ENCODE measurements at places on chromosomes 6 and 20. TPM values are rescaled to one million over a fixed set of nuclear protein-coding genes. Genes with fewer than 3 reads are reported as not detected.

DNA sequence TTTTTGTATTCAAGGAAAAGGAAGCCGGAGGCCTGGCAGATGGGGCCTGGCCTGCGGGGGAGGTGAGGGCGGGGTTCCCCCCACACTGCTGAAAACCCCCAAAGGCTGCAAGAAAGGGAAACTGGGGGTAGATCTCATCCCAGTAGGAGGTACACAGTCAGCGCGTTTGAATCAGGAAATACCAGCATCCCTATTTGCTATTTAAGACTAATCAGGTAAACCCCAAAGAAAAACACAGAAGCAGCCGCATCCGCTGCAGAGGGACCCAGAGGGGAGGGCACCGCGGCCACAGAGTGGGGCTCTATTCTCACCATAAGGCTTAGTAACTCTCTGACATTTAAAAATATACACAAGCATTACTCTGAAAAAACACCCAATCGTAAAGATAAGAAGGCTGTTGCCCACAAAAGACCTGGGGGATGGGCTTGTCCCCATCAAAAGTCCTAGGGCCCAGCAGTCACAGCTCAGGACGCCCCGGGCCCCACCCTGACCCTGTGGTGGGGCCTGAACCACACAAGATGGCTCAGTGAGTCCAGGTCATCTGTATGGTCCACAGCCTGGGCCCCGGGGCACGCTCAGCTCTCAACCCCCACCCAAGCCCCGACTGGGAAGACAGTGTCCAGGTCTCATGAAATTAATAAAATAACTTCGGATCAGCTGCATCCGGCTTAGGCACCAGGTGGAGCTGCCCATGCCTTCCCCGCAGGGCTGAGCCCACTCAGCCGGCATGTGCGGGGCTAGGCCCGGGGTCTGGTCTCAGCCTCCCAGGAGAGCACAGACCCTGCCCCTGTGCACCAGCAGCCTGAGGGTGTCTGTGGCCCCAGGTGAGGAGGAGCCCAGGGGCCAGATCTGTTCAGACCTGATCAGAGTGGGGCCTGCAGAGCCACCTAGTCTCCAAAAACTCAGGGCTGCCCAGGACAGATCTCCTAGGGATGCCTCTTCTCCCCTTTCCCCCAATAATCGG is 31.0 kb downstream of the KCNQ2 start:
- no peak overlapping the region for H3K27ac ChIP-seq
- no peaks in the 10 kb centered on the region for H3K36me3 ChIP-seq
- H3K27me3 ChIP-seq, result no peaks in the 10 kb centered on the region
- H3K4me3 ChIP-seq, result no peak overlapping the region

- H3K4me3 ChIP-seq, result no peak overlapping the region
- no peak for DNase-seq
- H3K27me3 ChIP-seq, result no peaks in the 10 kb centered on the region
- no peaks in the 10 kb centered on the region for H3K36me3 ChIP-seq
- peaks cover 24% of the 10 kb centered on the region for H3K4me1 ChIP-seq
These were observed 2.0 kb downstream of the EDEM2 start for GRCh38 chr20:35145141-35145564.

- H3K4me3 ChIP-seq, result no peak overlapping the region
- no peak for DNase-seq
- H3K4me1 ChIP-seq, result no peaks in the 10 kb centered on the region
- H3K36me3 ChIP-seq, result no peaks in the 10 kb centered on the region
- H3K27me3 ChIP-seq, result no peaks in the 10 kb centered on the region
- H3K27ac ChIP-seq, result no peak overlapping the region
These were observed 152.8 kb downstream of the TMEM200A start for GRCh38 chr6:130518588-130518987.

DNA sequence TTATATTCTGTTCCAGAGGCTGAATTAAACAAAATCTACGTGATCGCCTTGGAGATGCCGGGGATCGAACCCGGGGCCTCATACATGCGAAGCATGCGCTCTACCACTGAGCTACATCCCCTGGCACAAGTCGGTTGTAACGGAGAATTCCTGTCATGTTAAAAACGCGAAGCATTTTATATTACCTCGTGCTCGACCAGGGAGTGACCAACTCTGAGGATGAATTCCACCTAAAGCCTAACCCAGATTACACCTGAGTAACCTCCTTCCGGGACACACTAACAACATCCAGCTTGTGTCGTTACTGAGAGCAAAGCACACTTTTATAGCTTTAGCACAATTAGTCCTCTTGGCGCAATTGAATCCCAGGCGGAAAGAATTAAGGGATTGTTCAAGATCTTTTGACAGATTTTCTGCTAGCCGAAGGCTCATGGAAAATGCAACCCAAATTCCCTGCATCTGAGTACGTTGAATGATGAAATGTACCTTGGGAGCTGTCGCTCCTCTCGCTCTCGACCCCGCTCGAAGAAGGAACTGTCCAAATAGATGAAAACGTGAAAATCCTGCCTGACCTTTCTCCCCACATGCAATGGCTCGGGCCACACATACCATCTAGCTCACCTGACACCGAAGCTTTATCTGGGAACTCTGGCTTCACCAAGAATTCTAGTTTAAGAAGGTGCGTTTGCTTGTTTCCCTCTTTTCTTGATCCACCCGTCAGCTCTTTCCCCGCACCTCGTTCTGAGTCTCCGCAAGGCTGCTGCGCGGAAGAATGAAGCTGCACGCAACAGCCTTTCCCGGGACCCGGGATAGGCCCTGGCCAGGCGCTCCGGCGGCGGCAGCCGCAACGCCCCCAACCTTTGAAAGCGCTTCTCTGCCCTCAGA is 148.3 kb downstream of the GPX5 start:
- peaks cover 26% of the 10 kb centered on the region for H3K27me3 ChIP-seq
- no peaks in the 10 kb centered on the region for H3K36me3 ChIP-seq
- H3K27ac ChIP-seq, result no peak overlapping the region
- H3K4me1 ChIP-seq, result peaks cover 9% of the 10 kb centered on the region
- H3K4me3 ChIP-seq, result no peak overlapping the region

DNA sequence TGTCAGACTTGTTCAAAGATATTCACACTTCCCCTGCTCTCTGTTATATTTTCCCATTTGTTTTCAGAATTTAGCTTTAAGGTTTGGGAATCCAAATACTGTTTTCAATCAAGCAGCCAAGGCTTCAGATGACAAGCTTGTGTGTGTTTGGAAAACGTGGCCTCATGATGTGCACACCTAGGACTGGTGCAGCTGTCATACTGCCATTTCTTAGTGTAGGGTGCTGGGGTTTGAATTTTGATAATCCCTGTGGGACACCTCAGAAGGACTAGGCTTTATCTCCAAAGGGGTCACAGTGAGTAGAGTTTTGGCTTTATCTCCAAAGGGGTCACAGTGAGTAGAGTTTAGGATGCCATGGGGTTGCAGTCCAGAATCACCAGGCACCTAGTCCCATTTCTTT is 65.3 kb upstream of the JAG1 start:
- peak overlapping the region; percentile 13 for H3K27ac ChIP-seq
- no peak for DNase-seq
- H3K4me3 ChIP-seq, result peak overlapping the region; percentile 30
- no peaks in the 10 kb centered on the region for H3K36me3 ChIP-seq

The ADA gene
- polyA plus RNA-seq, result 10.4 TPM

DNA sequence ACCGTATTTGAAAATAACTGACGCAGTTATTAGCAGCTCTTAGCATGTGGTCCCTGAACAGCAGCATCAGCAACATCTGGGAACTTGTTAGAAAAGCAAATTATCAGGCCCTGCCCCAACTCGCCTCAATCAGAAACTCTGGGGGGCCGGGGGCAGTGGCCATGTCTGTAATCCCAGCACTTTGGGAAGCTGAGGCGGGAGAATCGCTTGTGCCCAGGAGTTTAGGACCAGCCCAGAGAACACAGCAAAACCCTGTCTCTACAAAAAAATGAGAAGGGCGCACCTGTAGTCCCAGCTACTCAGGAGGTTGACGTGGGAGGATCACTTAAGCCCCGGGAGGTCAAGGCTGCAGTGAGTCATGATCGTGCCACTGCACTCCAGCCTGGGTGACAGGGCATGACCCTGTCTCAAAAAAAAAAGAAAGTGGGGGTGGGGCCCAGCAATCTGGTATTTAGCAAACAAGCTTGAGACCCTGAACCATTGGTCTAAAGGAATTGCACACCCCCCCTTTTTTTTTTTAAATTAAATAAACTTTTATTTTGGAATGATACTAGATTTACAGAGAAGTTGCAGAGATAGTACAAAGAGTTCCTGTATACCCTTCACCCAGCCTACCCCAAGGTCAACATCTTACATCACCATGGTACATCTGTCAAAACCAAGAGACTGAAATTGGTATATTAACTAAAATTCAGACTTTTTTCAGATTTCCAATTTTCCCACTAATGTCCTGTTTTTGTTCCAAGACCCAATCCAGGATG is 6.7 kb downstream of the SRXN1 start:
- H3K27ac ChIP-seq, result peak overlapping the region; percentile 52
- no peaks in the 10 kb centered on the region for H3K27me3 ChIP-seq
- peak; percentile 45 for DNase-seq

- DNase-seq, result no peak
- no peak overlapping the region for H3K4me3 ChIP-seq
These were observed 73.7 kb downstream of the RPP40 start for GRCh38 chr6:4930025-4930691.

- no peaks in the 10 kb centered on the region for H3K36me3 ChIP-seq
- H3K27ac ChIP-seq, result no peak overlapping the region
- DNase-seq, result no peak
- no peaks in the 10 kb centered on the region for H3K27me3 ChIP-seq
These were observed 169.9 kb downstream of the BCAS1 start for GRCh38 chr20:53900380-53900999.

- no peaks in the 10 kb centered on the region for H3K4me1 ChIP-seq
- H3K4me3 ChIP-seq, result no peak overlapping the region
- DNase-seq, result no peak
These were observed 23.6 kb downstream of the NTSR1 start for GRCh38 chr20:62732031-62732760.

DNA sequence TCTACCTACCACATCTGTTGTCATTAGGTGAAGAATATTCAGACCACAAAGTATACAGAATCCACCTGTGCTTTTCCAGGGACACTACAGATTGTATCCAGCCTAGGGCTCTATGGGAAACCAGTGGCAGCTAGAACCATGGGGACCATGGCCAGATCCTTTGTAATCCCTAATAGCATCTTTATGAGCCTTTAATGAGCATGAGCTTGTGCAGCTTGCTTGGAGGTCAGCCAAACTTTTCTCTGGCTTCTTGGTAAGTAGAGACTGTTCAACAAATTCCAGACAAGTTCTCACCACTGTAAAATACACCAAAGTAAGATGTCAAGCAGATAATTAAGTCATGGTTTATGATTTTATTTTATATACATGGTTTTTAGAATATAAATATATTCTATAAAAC is 301.6 kb upstream of the ADGRB3 start:
- H3K27me3 ChIP-seq, result no peaks in the 10 kb centered on the region
- no peaks in the 10 kb centered on the region for H3K36me3 ChIP-seq
- H3K4me1 ChIP-seq, result no peaks in the 10 kb centered on the region
- no peak overlapping the region for H3K27ac ChIP-seq
- DNase-seq, result no peak

DNA sequence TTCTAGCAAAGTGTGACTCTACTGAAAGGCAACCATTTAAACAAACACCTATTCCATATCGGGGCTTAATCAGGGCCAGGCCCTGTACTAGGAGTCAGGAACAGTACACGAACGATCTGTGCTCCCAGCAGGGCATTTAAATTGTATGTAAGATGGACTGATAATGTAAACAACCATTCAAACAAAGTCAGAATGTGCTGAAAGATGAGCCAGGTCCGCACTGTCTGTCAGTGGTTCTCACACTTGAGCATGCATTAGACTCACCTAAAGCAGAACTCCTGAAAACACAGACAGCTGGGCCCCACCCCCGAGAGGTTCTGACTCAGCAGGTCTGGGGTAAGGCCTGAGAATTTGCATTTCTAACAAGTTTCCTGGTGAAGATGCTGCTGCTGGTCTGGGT is 81.6 kb downstream of the PXDC1 start:
- H3K36me3 ChIP-seq, result no peaks in the 10 kb centered on the region
- no peaks in the 10 kb centered on the region for H3K27me3 ChIP-seq
- no peak overlapping the region for H3K27ac ChIP-seq
- no peak for DNase-seq

DNA sequence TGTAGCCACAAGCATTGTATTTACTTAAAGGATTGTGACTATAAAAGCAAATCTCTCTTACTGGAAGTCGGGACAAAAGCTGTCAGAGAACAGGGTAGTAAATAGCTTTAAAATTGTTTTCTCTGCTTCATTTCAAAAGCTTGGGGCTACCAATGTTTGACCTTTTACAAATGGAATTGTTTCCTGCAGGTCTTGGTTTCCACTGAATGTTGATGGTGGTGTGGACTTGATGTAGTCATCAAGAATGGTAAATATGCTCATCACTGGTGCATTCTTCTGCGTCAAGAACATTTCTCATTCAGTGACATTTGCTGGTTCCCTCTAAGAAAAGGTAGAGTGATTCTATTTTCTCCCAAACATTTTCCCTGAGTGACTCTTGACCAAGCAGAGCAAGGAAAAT is 435.4 kb upstream of the KHDRBS2 start:
- H3K27ac ChIP-seq, result no peak overlapping the region
- no peaks in the 10 kb centered on the region for H3K4me1 ChIP-seq
- no peak for DNase-seq
- no peaks in the 10 kb centered on the region for H3K27me3 ChIP-seq
- no peak overlapping the region for H3K4me3 ChIP-seq

DNA sequence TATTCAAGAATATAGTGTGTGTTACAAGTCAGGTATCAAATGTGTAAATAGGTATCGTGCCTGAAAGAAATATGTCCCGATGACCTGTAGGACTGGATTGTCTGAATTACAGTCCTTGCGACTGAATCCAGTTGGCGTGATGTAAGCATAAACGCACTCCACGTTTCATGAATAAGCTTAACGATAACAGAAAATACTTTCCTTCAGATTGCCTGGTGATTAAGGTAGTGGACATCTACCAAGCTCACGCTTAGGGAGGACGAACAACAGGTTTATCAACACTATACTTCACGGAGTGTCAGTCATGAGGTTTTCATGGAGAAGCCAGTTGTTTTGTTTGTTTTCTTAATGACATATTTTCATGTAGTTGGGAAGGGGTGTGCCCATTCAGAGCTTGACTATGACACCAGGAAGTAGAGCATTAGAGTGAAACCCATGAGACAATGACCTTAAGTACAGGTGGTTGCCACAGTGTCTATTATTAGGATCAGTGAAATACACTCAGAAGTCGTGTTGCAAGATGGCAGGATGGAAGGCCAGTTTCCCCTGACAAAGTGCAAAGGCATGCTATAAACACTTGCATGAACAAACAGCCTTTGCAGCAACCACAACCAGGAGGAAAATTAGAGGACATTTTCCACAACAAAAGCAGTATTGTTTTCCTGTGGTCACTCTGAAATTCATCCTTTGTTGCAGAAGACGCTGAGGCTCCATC is 305.8 kb upstream of the PRDM1 start:
- H3K4me1 ChIP-seq, result no peaks in the 10 kb centered on the region
- DNase-seq, result no peak
- no peak overlapping the region for H3K27ac ChIP-seq
- no peak overlapping the region for H3K4me3 ChIP-seq
- H3K36me3 ChIP-seq, result no peaks in the 10 kb centered on the region

The ELOVL4 gene
- polyA plus RNA-seq, result 0.40 TPM

- DNase-seq, result no peak
- H3K4me1 ChIP-seq, result no peaks in the 10 kb centered on the region
These were observed 64.1 kb upstream of the F13A1 start for GRCh38 chr6:6384520-6384919.

GRCh38 chr6:155219299-155219698 is 44.5 kb upstream of the CLDN20 start:
- H3K4me1 ChIP-seq, result no peaks in the 10 kb centered on the region
- no peak overlapping the region for H3K27ac ChIP-seq
- H3K4me3 ChIP-seq, result no peak overlapping the region
- H3K36me3 ChIP-seq, result no peaks in the 10 kb centered on the region
